Activated T-cell treated with anti-CD3 and anti-CD28 coated beads for 24 hours (primary cell): ENCODE measurements at places on chromosomes 12 and 14.

DNA sequence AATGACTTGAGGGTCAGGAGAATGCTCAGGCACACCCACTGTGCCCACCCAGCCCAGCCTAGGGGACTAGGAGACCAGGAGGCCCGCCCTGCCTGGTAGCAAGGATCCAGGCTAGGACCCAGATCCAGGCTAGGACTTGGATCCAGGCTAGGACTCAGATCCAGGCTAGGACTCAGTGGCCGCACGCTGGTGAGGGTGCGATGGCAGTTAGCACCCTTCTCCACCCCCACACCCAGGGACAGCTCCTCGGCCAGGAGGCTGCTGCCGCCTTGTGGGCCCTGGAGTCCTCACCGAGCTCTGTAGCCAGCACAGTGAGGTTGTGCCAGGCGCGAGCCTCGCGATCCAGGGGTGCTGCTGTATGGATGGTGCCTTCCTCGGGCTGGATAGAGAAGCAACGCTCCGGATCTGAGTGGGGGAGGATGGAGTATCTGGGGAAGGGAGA lies 5.1 kb downstream of the CDH24 start:
- DNase-seq = no peak

DNA sequence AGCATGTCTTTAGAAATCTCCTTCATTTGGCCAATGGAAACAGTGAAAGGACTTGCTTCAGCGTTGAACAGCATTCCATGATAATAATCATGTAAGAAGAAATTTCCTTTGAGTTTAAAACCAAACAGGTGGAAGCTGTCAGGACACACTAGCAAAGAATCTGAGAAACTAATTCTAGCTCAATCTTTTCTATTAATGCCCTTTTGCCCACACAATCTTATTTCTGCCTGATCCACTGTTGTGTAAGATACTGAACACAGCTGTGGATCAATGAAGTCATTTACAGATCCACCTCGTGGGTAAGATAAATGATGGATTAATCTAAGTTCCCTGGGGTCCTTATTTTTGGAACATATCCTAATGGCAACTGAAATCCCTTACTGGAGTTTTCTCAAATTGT lies 536.9 kb upstream of the LMO3 start:
- no peak for DNase-seq

DNA sequence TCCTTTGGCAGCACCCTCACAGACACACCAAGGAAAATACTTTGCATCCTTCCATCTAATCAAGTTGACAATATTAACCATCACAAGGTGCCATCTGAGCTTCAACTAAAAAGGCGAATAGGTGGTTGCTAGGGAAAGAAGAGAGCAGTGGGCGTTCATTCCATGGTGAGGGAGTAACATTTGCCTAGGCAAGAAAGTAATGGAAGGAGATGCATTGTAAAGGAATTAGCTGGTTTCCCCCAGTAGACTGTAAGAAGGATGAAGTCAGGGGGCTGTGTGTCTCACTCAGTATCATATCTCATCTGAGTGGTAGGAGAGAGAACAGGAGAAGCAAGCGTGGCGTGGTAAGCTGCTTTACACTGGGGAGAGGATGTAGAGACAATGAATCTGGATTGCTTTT lies 34.7 kb downstream of the AKAP6 start:
- DNase-seq = no peak

DNA sequence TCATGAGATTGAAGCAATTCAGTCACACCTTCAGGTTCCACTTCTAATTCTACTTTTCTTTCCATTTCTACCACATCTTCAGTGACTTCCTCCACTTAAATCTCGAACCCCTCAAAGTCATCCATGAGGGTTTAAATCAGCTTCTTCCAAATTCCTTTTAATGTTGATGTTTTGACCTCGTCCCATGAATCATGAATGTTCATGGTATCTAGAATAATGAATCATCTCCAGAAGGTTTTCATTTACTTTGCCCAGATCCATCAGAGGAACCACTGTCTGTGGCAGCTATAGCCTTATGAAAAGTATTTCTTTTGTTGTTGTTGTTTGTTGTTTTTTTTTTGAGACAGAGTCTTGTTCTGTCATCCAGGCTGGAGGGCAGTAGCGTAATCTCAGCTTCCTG lies 7.6 kb downstream of the RXYLT1 start:
- DNase-seq = no peak

- DNase-seq = no peak
Measured at GRCh38 chr14:88346048-88346639, 23.1 kb upstream of the KCNK10 start.

- no peak for DNase-seq
Measured at GRCh38 chr12:124923905-124924734, 9.7 kb upstream of the UBC start.

- DNase-seq = no peak
Measured at GRCh38 chr12:48980389-48980952, 2.3 kb downstream of the WNT1 start.

- DNase-seq = no peak
Measured at GRCh38 chr12:54980341-54980740, 4.2 kb downstream of the TESPA1 start.

- no peak for DNase-seq
Measured at GRCh38 chr14:20612403-20612802, 21.2 kb upstream of the RNASE12 start.

GRCh38 chr12:115004470-115005146 lies 320.6 kb upstream of the TBX3 start:
- DNase-seq = no peak

DNA sequence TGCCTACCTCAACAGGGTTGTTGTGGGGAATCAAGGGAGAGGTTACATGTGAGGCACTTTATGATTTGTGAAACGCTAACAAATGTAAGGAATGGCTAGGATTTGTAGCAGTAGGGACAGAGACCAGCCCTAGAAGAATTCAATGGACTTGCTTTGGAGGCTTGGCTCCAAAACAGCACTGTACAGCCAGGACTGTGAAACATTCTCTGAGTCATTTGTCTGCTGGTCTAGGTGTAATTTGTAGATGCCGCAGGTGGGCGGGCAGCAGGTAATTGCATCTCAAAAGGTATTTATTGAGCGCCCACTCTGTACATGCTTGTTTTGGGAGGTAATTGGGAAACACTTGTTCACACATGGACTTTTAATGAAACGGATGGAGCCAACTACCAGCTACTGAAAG lies 11.4 kb downstream of the SLC7A8 start:
- no peak for DNase-seq

DNA sequence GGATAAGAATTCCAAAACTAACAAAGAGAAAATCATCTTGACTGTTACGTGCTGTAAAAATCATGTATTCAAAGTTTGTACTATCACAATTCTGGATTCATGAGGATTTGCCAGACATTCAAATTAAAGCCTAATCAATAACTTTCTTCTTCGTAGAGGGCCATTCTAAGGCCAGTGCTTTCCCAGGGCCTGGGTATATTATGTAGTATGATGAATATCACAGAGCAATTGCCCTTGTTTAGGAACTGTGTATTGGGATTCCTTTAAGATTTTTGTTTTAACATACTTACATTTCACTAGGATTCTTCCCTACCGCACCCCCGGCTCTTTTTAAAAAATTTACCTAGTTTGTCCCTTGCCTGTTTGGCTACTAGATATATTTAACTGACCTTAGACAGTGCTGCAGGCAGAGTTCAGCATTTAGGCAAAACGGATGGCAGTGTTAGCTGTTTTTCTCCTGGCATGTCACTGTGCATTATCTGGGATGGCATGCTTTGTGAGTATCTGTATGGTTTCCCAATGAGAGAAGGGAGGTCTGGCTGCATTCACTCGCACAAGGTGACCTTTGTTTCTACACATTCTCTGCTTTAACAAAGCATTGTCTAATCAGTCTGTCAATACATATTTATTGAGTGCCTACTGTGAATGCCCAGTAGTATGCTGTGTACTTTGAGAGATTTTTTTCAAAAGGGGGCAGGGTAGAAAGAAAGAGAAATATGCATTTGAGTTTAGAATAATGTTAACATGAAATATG lies 63.3 kb downstream of the ERC1 start:
- DNase-seq = no peak

GRCh38 chr12:47964106-47964728 lies 821 bp downstream of the TMEM106C start:
- no peak for DNase-seq

DNA sequence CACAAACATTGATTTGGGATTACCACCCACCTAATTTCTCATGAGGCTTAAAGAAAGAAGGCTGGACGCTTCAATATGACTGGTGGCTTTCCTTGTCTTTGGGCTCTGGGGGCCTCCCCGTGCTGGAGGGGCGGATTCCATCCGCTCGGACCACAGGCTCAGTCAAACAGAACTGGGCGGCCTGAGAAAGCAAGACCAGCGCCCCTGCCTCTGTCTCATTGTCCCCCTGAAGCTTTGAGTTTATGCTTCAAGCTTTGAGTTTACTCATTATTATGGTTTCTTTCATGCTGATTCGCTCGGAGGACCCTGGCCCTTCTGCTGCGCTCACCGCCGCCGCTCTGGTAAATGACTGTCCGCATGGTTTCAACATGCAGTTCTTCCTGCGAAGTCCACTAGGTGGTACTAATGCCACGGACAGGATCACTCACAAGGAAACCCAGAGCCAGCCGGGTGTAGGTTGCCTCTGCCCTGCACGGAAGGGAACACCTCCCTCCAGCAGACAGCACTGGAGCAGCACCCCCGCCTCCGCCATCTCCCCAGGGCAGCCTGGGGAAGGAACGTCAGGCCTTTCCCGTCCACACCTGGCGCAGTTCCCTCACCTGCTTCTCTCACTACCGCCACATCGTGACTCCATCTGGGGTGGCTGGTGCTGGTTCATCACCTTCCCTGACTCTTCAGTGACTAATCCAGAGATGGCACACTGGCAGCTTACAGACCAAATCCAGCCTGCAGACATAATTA lies 13.2 kb upstream of the TIGAR start:
- DNase-seq = no peak

GRCh38 chr12:102441077-102441596 lies 39.2 kb downstream of the IGF1 start:
- DNase-seq = no peak

GRCh38 chr12:104698871-104699270 lies 242.1 kb downstream of the CHST11 start:
- DNase-seq = no peak

DNA sequence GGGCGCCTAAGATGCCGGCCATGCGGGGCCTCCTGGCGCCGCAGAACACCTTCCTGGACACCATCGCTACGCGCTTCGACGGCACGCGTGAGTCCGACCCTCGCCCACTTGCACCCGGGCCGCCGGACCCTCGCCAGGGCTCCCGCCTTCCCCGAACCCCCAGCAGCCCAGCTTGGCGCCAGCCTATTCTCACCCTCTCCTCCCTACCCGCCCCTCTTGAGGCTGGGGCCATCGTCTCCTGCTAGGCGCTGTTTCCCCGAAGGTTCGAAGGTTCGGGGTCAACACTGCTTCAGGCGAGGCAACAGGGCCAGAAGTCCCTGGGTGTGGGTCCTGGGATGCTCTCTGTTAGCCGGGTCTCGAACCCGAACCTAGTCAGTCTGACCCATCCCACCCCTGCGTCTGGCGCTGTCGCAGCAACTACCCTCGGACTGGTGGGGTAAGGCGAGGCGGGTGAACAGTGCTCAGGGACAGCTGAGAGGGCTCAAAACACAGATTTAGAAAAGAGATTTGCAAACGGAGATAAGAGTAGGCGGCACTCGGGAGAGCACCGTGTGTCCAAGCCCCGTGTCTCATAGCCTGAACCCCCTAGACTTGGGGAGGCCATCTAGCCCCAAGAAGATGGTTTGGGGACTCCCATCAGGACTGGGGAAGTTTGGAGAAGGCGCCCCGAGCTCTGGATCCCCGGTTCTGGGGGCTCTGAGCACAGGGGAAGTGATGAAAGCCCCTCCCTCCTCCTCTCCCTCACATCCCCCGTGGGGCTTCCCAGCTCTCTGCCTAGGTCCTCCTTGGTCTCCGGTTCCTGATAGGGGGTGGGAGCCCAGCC lies 787 bp downstream of the KCNH3 start:
- no peak for DNase-seq

- DNase-seq = no peak
Measured at GRCh38 chr14:94029265-94029664, 3.1 kb downstream of the OTUB2 start.

DNA sequence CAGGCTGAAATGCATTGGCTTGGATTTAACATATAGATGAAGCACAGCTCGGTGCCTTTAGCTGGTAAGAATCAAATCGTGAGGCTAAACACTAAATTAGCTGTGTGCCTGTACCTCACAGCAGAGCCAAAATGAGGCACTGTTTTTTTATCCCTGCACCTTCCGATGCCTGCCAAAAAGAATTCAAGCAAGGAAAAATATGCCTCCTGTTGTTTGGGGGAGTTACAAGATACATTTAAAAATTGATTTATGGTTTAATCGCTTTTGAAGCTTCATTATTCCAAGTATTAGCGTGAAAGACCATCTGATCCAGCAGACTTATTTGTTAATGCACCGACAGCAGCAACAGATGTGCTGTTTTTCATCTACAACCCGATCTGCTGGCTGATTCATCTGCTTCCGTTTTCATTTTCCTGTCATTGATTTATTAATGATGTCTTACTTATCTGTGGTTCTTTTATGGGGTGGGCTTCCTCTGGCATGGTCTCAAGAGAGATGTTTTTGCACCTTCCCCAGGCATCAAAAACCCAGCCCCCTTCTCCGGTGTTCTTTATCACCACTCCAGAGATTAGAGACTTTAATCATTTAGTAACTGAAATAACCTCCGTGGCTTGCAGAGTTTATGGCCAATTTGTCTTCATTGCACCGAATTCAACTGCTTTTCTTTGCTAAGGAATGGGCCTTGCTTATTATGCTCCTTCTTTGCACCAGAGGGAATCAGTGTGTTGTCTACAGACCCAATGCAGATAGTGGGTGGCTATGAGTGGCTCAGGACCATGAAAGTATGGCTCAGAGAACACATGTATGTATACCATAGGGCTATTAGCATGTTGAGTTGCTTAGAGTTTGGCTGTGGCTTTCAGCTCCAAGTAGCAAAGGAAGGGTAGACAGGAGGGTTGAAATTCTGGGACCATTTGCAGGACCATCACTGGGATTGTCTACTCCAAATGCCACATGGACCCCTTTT lies 166.8 kb upstream of the TMEM260 start:
- no peak for DNase-seq

DNA sequence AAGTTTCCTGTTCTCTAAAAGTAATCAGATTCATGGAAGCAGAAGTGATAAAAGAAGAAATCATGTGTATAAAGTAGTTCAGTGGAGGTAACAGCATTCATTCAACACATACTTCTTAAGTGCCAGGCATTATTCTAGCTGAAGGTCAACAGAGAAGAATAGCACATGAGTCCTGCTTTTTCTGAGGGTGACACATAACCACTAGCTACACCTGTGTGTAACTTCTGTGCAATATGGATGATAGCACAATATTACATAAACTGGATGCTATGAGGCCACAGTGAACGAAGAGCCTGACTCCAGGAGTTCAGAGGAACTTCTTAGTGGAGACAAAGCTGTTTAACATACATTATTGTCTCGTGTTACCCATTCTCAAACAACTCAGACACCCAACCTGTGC lies 114.3 kb upstream of the PCED1B start:
- no peak for DNase-seq

DNA sequence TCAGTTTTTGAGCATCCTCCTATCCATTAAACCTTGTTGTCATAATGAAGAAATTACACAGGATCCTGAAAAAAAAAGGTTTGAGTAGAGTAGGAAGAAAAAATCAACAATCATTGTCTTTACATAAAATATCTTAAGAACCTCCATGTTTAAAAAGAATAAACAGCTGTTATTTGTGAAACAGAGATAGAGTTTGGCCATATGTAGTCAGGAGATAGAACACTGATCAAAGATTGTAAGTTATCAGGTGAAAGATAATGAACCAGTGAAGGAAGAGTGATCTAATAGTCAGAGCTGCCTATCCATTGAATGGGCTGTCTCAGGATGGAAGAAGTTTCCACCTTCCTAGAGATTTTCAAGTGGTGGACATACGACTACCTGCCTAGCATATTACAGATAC lies 397.1 kb downstream of the SOX5 start:
- no peak for DNase-seq

- no peak for DNase-seq
Measured at GRCh38 chr12:91381309-91381804, 198.7 kb upstream of the DCN start.
